Stimulated activated CD8-positive, alpha-beta memory T cell treated with anti-CD3 and anti-CD28 coated beads, Interleukin-4, amount 100 ng/mL, for 4 hours (primary cell): ENCODE measurements at places on chromosomes 7 and 10.
A peak's percentile ranks its signal among the peaks of the same experiment; 100 is the strongest.

DNA sequence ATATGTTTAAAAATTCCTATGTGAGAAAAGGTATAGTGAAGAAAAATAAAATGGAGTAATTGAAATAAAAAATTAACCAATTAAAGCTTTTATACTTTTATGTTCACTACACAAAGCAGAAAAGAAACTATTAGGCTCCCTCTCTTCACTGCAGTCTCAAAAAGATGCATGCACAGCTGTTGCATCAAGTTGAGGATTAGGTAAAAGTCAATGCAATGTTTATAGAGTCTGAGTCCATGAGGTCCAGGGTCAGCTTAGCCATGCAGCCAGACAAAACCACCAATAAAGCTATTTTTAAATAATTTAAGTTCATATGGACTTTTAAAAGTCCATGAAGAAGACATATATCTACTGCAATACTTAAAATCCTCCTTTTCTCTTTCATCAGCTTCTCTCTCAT is 31.1 kb upstream of the ING3 start:
- DNase-seq: no peak

- DNase-seq: no peak
Measured at GRCh38 chr10:34104829-34105572, 710.1 kb downstream of the PARD3 start.

- DNase-seq: peak; percentile 56
Measured at GRCh38 chr7:50349963-50350944, 45.7 kb downstream of the IKZF1 start.

DNA sequence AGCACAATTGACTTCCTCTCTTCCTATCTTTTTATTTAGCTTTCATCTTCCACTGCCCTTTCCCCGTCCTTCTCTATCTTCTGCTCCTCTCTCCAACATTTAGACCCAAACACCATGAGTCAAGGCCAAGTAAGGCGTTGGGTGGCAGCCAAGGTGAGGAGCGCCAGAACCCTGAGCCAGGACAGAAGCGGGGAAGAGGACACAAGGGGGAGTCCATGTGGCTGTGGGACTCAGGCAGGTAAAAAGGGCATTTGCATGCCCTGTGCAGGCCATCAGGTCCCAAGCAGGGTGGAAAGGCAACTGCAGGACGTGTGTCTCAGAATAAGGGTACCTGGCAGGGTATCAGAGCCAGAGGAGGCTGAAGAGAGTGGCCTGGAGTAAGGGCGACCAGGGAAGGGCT is 192.4 kb upstream of the PFKP start:
- DNase-seq: no peak

- no peak for DNase-seq
Measured at GRCh38 chr7:74479066-74479781, 25.5 kb downstream of the GTF2IRD1 start.

DNA sequence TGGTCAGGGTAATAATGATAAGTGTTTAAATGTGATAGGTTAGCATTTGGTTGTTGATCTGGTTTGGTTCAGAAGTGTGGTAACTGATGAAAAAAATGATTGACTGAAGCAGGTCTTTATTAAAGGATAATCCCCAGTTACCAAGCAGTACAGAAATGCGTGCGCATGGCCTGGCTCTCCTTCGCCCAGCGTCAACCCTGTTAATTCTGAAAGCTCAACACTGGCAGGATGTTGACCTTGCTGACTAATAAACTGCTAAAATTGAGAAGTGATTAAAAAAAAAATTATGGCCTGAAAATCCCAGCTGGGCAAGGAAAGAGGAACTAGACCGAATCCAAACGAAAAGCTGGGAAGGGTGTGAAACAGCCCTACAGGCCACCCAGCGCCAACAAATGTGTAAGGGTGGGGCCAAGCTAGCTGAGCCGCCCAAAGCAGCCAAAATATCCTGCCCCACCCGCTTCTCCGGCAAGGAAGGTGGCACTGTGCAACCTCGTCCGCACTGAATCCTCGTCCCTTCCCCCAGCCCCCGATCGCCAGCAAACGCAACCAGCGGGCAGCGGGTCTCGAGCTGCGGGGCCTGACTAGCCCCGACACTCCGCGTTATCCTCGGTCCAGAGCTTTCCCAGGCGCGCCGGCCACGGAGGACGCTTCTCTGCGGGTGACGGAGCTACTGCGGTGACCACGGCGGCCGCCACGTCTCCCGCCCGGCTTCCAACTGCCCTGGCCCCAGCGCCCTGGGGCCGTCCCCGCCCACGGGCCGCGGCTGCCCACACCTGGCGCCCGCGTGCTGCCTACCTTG is 561 bp downstream of the SHTN1 start:
- DNase-seq: no peak

DNA sequence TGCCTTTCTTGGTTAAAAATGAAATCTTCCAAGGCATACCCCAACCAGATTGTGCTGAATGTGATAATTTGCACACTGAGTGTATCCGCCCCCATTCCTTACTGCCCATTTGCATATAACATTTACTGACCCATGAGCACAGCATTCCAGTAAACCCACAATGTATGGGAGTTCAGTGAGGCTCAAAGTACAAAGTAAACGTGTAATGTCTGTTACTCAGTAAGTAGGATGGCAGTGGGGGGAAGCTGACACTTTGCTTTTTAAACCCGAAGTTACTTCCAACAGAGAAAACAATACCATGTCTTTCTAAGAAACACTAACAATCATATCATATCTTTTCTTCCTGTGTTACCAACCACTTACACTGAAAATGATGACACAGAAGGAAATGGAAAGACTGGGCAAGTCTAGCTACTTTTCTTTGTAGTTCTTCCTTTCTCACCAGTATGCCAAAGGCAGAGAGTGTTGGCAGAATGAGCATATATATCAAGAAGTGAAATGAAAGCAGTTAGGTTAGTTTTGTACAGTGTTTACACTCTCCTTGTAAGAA is 27.1 kb upstream of the SOSTDC1 start:
- DNase-seq: no peak

GRCh38 chr10:83937161-83937560 is 202.1 kb upstream of the GHITM start:
- DNase-seq: no peak

- no peak for DNase-seq
Measured at GRCh38 chr7:99944497-99945070, 15.2 kb upstream of the GJC3 start.

- DNase-seq: no peak
Measured at GRCh38 chr7:25967278-25968204, 184.5 kb upstream of the NFE2L3 start.

DNA sequence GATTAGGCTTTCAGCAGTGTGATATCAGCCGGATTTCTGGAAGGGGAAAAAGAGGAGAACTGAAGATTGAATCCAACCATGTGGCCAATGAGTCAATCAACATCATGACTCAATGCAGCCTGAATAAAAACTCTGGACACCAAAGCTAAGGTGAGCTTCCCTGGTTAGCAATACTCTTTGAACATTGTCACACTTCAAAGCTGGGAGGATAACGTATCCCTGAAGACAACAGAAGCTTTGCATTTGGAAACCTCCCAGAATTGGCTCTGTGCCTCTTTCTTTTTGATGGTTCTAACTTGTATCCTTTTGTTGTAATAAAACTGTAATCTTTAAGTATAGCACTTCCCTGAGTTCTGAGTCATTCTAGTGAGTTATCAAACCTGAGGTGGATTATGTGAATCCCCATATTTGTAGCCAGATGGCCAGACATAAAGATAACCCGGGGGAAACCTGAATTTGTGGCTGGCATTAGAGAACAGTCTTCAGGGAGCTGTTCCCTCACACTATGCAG is 284.4 kb downstream of the IPMK start:
- no peak for DNase-seq

GRCh38 chr7:129975309-129975708 is 22.5 kb upstream of the UBE2H start:
- DNase-seq: no peak

DNA sequence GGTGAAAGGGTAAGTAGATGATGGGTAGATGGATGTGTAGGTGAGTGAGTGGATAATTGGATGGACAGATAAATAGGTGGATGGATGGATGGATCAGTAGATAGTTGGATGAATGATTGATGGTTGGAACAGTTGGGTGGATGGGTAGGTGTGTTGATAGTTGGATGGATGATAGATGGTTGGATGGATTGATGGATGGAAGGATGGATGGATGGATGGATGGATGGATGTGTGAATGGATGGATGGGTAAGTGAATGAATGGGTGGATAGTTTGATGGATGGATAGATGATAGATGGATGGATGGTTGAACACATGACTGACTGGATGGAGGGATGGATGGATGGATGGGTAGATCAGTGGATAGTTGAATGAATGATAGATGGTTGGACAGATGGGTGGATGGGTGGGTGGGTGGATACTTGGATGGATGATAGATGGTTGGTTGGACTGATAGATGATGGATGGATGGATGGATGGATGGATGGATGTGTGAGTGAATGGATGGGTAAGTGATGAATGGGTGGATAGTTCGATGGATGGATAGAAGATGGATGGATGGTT is 37.0 kb downstream of the PDGFA start:
- DNase-seq: no peak

DNA sequence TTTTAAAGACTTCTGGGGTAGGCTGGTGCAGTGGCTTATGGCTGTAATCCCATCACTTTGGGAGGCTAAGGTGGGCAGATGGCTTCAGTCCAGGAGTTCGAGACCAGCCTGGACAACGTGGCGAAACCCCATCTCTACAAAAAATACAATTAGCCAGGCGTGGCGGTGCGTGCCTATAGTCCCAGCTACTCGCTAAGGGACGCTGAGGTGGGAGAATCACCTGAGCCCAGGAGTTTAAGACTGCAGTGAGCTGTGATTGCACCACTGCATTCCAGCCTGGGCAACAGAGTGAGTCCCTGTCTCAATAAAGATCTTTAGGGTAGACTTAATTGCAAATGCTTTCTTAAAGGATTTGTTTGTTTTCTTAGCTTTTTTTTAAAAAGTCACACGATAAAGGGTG is 29.3 kb downstream of the PTPN12 start:
- no peak for DNase-seq

GRCh38 chr7:151023232-151023631 is 1.1 kb downstream of the ATG9B start:
- no peak for DNase-seq

DNA sequence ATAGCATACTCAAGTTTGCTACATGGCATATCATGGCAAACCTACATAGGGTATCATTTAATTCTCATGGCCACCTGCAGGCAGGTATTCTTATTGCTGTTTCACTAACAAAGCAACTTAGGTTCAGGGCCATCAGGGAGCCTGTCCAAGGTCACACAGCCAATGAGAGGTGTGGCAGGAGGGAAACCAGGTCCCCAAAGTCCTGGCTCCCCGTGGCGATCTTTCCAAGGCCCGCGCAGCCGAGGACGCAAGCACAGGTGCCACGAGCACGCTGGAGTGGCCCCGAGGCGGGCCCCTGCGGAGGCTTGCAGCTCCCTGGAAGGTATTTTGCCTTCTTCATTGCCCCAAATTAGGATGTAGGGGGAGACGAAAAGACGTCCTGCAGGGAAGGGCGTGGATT is 20.8 kb downstream of the PRKAG2 start:
- DNase-seq: no peak

GRCh38 chr10:112655722-112656121 is 208.7 kb downstream of the VTI1A start:
- DNase-seq: no peak
